Caco-2 (cell line): ENCODE measurements at places on chromosomes 3 and 15. TPM values are rescaled to one million over a fixed set of nuclear protein-coding genes. Genes with fewer than 3 reads are reported as not detected.

Gene SLC24A5
- total RNA-seq: not detected in 2 replicates

Gene FURIN
- 41.5 and 43.0 TPM in 2 replicates for total RNA-seq

Gene TMC3
- not detected in 2 replicates for total RNA-seq

DNA sequence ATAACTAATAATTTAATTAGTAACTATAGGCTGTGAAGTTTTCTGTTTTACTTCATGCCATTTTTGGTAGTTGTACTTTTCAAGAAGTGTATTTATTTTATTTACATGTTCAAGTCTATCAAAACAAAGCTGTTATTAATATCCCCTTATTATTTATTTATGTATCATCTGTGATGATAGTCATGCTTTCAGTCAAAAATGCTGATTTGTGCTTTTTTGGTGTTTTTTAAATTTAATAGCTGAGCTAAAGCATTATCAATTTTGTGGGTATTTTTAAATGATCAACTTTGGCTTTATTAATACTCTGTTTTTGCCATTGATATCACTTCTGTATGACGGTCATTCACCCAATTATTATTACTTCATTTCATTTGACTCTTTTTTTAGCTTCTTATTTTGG, 1229.2 kb upstream of the CADM2 start:
- H3K4me1 ChIP-seq: no peaks in the 10 kb centered on the region
- H3K27ac ChIP-seq: no peak overlapping the region
- no peak overlapping the region for H3K4me3 ChIP-seq
- no peaks in the 10 kb centered on the region for H3K36me3 ChIP-seq
- DNase-seq: no peak
- H3K27me3 ChIP-seq: no peaks in the 10 kb centered on the region

DNA sequence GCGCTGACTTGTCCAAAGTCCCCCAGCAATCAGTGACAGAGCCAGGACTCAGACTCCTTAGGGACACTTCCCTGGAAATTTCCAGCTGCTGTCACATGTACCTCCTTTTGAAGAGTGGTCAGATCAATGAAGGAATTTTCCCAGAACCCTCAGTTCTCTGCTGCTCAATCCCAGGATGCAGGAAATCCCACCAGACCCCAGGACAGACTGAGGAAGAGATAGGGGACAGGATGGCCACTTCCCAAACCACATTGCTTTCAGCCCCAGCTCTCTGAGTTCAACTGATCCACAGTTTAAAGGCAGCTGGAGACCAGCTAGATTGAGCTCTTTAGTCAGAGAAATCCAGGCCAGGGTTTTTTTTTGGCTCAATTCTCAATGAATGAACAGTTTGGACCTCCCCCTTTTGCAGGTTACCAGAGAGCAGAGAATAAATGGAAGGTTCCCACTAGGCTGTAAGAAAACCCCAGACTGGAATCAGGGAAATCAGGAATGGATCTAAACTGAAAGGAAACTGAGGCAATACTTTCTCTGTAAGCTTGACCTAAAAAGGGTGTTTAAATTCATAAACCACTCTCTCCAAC, 1.5 kb downstream of the CYP1A1 start:
- peak; percentile 64 for DNase-seq
- no peaks in the 10 kb centered on the region for H3K36me3 ChIP-seq
- H3K27me3 ChIP-seq: no peaks in the 10 kb centered on the region
- H3K4me3 ChIP-seq: no peak overlapping the region; the same call in 1 of the 2 replicates
- peak overlapping the region; percentile 58 for H3K27ac ChIP-seq
- peaks cover 27% of the 10 kb centered on the region for H3K4me1 ChIP-seq

- no peaks in the 10 kb centered on the region; the same call in 1 of the 2 replicates for H3K27me3 ChIP-seq
- H3K4me3 ChIP-seq: no peak overlapping the region
- H3K27ac ChIP-seq: no peak overlapping the region
These were observed 61.4 kb downstream of the MOBP start for GRCh38 chr3:39528844-39529243.

DNA sequence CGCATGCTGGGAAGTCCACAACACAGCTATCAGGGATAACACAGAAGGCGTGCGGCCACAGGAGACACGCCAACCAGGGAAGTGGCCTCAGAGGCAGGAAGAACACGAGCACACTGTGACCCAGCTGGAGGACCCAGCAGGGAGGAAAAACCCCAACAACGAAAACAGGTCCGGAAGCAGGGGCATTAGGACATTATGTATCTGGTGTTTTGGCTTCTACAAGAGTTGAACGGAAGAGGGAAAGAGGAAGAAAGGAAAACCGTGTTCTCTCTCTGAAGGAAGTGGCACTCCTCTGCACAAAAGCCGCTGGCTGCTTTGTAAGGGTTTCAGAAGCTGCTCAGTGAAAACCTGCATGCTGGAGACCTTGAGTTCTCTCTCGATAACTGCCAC, 61.8 kb downstream of the HACD2 start:
- no peak for DNase-seq
- H3K27me3 ChIP-seq: no peaks in the 10 kb centered on the region
- H3K4me1 ChIP-seq: peaks cover 4% of the 10 kb centered on the region; the same call in 1 of the 2 replicates
- H3K4me3 ChIP-seq: no peak overlapping the region
- H3K27ac ChIP-seq: no peak overlapping the region

- H3K27ac ChIP-seq: peak overlapping the region; percentile 17
- peaks cover 1% of the 10 kb centered on the region; the same call in 1 of the 2 replicates for H3K36me3 ChIP-seq
- no peaks in the 10 kb centered on the region for H3K27me3 ChIP-seq
These were observed 29.8 kb downstream of the ANP32A start for GRCh38 chr15:68790910-68791309.
